H7 (cell line): ENCODE measurements at places on chromosomes 7 and 10. TPM values are rescaled to one million over a fixed set of nuclear protein-coding genes. Genes with fewer than 3 reads are reported as not detected.
A peak's percentile ranks its signal among the peaks of the same experiment; 100 is the strongest.

Gene PRKAR2B
- 22.9 and 29.9 TPM in 2 replicates for total RNA-seq

- no peak for DNase-seq
Measured at GRCh38 chr7:16356301-16356958, 64.9 kb downstream of the CRPPA start.

Gene PRSS37
- not detected in 2 replicates for total RNA-seq

Gene STRA8
- not detected in 2 replicates for total RNA-seq

Gene RP9
- 12.1 and 13.3 TPM in 2 replicates for total RNA-seq

DNA sequence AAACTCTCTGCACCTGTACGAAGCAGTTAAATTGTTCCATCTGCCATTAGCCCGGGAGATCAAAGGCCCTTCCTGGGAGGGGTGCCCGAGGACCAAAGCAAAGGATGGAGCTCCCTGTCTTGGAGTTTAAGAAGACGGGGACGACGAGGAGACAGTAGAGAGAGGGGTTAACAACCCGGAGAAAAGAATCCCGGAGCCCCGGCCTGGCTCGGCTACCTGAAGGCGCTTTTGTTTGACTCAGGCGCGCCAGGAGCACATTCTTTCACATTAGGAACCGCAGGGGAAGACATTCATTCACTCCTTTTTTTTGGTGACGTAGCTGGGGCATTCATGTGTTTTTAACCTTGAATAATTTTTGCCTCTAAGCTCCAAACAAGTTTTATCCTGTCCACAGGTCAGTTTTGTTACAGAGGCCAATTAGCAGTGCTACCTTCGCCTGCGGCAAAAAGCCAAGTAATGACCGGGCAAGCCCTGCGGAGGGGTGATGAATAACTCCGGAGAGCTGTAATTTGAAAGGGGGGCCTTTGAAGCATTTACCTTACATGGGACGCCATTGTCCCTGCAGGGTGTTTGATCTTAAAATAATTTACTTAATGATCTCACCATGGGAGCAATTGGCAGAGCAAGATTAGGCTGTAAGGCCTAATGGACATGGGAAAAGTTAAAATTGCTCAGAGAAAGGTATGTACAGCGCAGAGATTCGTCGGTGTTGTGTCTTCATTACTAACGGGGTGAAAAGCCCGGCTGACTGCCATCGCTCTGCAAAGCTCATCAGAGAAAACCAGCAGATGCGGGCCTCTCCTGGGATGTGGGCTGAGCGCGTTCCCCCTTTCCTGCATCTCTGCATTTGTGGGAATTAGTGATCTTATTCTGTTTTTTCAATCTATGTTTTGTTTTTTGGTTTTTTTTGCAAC is 258.0 kb upstream of the SP4 start:
- peak; percentile 71 for DNase-seq

Gene IGF2BP3
- 75.6 and 108 TPM in 2 replicates for total RNA-seq

DNA sequence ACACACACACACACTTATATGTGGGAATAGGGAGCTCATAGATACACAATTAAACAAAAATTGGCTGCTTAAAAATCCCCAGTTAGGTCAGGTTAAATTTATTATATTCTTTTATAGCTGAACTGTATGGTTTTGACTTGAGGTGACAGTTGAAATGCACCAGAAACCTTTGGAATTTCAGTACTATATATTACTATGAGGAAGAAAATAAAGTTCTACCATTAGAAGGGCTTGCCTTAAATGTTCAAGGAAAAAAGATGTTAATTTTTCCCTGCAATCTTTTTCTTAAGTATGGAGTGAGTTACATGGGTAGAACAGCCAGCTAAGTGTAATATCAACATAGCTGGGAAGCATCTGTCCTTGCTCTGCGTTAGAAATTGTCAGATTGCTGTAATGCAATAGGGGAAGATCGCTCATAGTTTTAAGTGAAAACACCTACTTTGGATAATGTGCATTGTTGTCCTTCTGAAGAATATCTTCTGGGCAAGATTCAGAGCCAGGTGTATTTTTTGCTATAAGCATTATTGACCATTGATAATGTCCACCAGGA is 415.8 kb upstream of the MKI67 start:
- no peak for DNase-seq

Gene PON1
- total RNA-seq = not detected in 2 replicates

- DNase-seq = peak; percentile 30
Measured at GRCh38 chr7:50092579-50093491, at the start of gene ZPBP. TSS of gene ZPBP (minus strand) at chr7:50093246. CDS start at chr7:50093194, 52 bp downstream.

Gene ANKRD22
- total RNA-seq = not detected in 2 replicates

DNA sequence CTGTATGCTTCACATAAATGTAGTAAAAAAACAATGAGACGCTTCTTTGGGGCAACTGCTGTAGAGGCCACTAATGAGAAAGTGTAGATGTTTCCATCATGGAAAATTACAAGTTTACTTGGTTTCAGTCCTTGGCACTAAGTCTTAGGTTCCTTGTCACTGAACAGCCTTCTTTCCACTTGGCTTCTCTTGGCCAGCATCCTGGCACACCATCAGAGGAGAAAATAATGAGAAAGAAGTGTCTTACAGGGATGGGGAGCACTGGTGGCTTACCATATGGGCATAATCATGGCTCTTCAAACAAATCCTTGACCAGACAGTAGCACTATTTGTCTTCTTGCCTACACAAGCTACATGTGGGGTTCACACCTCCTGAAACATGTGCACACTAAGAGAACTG is 22.5 kb upstream of the SH3PXD2A start:
- no peak for DNase-seq

DNA sequence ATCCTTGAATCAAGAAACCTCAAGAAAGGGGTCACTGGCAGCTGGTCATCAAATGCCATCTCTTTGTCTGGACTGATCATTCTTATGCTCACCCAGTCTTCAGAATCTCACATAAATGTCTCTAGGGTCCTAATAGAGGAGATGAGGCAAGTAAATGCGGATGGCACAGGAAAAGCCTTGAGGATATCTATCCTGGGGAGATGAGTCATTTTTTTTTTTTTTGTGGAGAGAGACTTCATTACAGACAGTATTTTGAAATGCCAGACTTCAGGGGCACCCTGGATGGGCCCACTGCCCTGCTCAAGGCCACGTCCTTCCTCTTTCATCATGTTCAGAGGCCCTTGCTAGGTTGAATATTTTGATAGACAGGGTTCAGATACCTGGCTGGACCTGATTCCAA is 19.5 kb upstream of the PLPP4 start:
- DNase-seq = no peak

DNA sequence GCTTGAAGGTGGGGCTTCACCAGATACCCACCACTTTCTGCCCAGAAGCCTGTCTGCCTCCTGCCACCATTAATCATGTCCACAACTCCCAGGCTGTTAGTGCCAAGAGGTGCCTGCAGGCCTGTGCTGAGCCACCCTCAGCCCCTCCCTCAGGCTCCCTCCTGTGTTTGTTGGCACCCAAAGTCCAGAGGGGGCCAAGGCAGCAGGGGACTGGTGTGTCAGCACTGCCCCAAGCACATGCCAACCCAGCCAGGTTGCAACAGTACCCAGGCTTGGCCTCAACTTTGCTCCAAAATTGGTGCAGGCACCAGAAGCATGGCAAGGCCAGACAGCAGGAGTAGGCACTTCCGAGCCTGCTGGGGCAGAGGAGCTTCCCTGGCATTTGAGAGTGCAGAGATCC is 111.3 kb downstream of the HPSE2 start:
- DNase-seq = no peak
